ENCODE measurements at places on chromosomes 7 and 10. TPM values are rescaled to one million over a fixed set of nuclear protein-coding genes. Genes with fewer than 3 reads are reported as not detected.

DNA sequence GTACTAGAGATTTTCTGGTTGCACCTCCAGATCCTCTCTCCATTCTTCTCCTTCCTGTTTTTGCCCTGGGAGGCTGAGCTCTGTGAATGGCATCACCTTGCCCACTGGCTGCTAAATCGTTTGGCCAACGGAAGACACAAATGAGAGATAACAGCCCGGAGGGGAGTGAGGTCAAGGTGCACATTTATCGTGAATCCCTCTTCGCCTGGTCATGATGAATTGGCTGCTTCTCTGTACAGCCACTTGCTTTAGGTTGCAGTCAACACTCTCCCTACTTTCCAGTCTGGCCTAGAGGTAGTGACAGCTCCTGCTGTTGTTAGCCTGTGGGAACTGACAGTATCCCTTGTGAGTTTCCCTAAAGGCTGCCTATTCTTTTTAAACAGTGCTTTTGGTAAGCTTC lies 85.4 kb upstream of the CHCHD3 start:
- no peak for DNase-seq

- DNase-seq, result peak; percentile 27
These were observed 69.0 kb downstream of the PRSS58 start for GRCh38 chr7:142188846-142189245.

DNA sequence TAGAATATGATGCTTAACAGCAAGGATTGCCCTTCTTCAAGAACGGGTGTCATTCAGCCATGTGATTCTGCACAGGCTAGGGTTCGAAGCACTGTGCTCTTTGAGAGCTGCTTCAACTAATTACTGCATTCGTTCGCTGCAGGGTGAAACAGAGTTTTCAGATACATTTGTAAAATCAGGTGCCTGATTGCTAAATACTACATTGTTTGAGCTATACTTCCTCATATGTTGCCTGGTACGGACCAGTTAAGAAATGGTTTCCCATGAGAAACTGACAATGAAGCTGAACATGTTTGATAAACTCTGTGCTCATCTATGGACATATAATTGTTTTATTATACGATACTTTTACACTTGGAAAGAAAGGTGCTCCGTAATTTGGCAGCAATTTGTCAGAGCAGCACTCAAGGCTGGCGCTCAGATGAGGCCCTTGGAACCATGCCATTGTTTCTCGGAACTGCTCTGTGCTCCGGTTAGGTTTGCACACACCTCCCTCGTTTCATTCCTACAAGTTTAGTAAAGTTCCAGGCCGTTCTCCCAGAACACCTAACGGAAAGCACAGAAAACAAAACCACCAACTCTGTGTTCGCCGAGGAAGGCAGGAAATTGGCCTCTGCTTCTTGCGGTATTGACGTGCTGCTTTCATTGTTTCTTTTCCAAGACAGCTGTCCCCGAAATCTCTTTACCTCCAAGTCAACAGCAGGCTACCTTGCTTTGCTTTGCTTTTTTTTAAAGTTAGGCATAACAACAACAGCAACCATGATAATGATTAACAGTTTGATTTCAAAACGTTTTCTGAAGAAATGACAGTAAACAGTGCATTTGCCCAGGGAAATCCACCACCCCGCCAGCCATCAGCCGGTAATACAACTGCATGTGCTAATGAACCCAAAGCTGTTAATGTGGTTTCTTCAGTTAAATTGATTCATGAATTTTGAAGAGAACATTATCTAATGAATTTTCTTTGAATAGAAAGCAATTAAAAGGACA lies 206.9 kb downstream of the EBF3 start:
- DNase-seq, result no peak

DNA sequence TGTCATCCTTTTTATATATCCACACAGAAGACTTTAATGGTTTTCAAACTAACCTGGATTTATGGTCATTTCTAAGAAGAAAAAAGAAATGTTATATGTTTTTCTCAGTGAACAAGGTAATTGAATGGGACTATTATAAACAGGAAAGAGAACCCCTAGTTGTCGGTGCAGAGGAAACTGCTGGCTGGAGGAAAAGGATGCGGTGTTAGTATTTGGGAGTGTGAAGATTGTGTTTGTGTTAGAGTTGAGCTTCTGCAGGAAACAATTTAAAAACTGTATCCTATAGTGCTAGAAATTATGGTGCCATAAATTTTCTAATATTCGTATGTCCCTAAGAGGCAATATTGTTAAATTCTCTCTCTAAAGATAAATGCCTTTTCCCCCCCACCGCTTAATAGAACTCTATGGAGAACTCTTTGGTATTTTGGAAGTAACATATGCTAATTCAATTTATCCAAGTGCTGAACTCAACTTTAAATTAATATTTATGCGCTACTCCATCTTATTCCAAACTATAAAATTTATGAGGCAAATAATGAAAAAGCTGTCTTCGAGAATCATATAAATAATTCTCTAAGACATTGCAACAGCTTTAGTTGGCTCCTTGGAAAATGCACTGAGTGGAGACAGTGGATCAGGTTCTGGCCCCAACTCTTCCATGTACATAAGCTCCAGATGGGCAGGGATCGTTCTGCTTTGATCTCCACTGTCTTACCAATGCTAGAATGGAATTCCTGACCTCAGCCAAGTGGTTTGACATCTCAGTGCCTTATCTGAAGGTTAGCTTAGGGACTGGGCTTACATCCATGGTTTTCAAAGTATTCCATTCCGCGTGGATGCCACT lies 5.6 kb downstream of the BZW2 start:
- DNase-seq, result no peak

The CPA1 gene
- not detected for total RNA-seq

The GNAT3 gene
- not detected for total RNA-seq

DNA sequence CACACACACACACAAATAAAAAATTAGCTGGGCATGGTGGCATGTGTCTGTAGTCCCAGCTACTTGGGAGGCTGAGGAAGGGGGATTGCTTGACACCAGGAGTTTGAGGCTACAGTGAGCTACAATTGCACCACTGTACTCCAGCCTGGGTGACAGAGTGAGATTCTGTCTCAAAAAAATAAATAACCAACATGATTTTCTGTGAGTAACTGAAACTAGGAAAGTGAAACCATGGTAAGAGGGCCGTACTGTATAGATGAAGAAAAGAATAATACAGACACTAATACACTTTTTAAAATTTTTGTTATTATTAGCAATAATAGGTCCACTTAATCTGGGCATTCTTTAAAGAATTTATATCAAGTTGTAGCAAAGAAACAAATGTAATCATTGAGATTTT lies 170.9 kb downstream of the HGF start:
- no peak for DNase-seq

DNA sequence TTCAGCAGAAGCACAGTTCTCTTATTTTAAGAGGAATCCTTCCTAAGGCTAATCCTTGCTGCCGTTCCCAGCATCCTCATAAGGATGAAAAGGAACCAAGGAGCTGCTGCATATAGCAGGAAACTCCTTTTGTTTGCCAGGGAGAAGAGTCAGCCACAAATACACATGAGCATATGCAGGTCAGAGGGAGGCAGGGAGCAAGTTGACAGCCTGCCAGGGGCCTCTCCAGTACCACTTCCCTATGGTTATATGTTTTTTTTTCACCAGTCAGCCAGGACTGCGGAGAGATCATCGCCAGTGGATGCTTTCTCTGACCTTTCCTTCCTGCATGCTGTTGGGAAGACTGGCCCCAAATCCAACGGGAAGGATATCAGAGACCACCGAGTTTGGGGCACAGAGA lies 39.8 kb downstream of the SLC35B4 start:
- no peak for DNase-seq

DNA sequence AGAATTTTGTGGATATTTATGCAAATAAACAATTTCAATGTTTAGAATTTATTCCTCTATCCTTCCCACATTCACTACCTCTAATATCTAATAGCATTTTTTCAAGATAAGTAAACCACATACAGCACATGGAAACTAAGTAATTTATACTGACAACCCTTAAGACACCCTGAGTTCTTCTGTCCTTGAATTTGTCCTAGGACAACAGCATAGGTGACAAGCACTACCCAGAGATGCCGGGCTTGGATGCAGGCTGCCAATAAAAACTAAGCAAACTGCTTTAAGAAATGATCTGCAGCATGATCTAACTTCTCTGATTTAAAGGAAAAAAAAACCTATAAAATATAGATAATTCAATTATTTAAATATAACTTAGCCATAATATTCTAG lies 22.7 kb downstream of the NT5C3A start:
- DNase-seq, result no peak

Data from MCF 10A (cell line).